ENCODE measurements at places on chromosomes 7 and 10.

DNA sequence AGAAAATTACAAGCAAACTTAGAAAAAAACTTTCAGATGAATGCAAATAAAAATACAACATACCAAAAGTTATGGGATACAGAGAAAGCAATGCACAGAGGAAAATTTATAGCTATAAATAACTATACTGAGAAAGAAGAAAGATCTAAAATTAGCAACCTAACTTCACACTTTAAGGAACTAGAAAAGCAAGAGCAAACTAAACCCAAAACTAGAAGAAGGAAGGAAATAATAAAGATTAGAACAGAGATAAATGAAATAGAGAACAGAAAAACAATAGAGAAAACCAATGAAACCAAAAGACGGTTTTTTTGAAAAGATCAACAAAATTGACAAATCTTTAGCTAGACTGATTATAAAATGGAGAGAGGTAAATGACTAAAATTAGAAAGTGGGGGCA, 9.6 kb upstream of the STRA8 start:
- no peak for DNase-seq

DNA sequence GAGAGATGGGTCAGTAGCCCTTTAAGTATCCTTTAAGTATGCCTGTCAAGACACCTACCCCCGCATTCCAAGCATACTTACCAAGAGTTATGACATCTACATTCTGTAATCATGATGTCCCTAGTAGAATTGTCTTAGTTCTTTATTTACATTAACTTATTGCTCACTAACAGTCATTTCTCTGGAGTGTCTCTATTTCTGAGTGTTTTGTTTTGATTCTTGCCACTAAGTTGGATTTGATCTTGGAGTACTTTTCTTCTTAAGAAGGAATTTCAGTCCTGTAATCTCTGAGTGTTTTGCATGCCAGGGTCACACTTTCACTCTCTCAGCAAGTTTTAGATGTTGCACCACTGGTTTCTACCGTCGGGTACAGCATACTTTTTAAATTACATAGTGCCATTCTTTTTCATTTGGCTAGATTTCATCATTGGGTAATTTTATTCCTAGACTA, 1053.9 kb downstream of the KCNMA1 start:
- no peak for DNase-seq

- DNase-seq: no peak
Observed at GRCh38 chr7:138814816-138815332, 16.9 kb upstream of the ATP6V0A4 start.

DNA sequence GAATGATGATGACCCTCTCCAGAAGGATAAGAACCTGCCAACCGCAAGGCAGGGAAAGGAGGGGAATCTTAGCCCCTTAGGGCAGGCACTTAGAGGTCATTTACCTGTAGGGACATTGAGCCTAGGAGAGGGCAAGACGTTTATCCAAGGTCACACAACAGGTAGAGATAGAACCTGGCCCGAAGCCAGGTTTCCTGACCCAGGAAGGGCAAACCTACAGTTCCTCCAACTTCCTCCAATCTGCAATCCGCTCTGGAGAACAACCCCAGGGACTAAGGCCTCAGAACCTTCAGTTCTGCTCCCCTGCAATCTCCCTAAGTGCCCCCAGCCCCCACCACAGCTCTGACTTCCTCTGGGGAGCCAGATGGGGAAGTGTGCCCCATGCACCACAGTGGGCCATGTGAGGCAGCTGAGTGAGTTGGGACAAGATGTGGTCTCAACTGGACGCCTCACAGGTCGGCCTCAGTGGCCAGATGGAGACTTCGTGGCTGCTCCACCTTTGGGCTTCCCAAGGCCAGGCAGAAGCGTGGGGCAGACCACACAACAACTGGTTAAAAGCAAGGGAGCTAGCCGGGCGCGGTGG, 1.4 kb upstream of the PSAP start:
- DNase-seq: no peak

DNA sequence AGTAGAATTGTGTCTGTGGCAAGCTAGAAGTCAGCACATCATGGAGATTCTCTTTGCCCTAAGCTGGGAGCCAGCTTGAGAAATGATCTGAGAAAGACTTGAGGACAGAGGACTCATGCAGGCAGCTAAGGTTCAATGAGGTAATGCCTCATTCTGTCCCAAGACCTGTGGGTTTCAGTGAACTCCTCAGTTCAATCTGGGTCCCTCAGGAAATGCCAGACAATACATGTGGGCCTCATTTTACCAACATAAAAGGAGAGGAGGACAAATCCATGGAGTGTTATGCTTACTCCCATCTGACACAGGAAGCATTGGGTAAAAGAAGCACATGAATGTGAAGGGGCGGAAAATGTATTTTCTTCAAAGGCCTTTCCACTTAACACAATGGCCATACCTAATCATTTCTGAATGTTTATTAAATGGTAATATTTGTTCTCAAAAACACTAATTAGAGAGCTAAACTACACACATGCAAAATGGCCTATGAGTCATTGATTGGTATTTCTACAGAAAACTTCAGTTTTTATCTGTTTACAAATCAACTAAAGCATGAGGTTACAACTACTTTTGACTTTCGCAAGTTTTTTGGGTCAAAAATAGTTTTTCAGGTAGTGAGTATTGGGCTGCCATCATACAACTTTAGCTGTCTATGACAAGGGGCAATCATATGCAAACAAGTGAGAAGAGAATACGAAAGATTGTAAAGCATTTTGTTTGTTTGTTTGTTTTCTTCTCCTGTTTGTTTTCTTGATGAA, 205.3 kb downstream of the CHRM2 start:
- DNase-seq: no peak

DNA sequence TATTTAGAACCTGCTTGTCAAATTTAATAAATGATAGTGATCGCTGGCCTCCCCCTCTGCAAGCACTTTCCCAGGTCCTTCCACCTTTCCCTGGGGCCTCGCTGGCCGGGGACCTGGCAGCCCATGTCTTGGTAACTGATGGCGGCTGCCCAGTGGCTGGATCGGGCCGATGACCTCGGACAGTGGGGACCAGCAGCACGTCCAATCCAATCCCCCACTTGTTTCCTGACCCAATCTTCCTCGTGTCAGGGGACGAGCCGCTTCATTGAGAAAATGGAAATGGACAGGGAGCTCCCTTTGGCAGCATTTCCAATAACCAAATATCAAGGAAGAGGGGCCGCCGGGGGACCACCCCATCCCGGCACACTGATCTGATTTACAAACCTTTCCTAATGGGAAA, 17.2 kb downstream of the EBF3 start:
- DNase-seq: no peak

- no peak for DNase-seq
Observed at GRCh38 chr10:72796042-72796441, 97.5 kb upstream of the OIT3 start.

GRCh38 chr7:119090851-119091250, 866.3 kb downstream of the ANKRD7 start:
- no peak for DNase-seq

- no peak for DNase-seq
Observed at GRCh38 chr10:14470920-14471319, 140.2 kb upstream of the FRMD4A start.

DNA sequence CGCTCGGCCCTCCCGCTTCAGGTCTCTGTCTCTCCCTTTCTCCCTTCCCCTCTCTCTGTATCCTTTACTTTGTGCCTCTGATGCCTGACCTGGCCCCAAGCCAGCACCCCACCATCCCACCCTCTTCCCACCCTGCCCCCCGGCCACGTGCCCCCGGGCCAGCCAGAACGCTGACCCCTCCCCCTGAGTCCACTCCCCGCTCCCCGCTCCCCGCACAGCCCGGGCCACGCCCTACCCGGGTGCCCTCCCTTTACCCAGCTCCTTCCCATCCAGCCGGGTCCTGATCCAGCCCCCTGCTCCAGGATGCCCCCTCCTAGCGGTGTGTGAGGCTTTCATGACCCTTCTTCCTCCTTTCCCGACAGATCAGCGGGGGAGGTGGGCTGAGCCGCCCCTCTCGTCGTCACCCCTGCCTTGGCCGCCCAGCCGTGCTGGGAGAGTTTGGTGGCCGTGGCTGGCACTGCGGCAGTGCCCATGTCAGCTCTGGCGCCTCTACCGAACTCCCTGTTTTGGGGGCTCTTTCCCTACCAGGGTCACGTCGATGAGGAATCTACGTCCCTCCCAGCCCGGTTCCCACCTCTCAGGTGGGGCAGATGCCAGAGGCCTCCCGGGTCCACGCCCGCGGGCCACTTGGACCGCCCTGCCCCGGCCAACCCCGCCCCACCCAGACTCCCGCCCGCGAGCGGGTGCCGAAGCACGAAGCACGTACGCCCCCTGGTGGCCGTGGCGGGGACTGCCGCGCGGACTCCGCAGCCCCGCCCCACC, 127.4 kb downstream of the UBE2H start:
- DNase-seq: peak; percentile 90

DNA sequence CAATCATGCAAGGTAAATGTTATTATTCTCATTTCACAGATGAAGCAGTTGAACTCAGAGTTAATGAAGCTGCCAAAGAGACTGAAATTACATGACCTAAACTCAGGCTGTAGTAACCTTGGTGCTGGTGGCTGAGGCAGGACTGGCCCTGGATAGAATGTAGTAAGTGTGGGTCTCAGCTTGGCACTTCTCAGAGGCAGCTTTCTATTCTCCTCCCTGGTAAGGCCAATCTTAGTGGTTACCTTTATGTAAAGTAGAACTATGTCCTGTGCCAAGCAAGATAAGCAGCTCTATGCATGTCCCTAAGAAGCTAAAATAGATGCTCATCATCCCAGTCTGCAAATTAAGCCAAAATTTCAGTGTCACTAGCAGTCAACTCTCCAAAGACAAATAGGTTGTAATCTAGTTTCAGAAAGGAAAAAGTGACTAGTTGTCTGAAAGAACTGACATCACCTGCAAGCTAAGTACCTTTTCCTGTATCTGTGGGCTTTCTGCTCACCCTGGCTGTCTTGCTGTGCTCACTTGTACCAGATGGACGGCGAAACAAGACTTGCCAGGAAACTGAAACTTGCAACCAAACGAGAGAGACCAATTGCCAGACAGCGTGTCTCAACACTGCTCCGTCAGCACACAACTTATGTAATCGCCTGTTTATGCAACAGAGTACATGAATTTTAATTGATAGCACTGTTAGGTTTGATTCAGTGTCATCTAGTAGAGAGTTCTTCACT, 43.7 kb downstream of the CH25H start:
- no peak for DNase-seq

- no peak for DNase-seq
Observed at GRCh38 chr7:45610019-45610418, 35.9 kb downstream of the ADCY1 start.

- no peak for DNase-seq
Observed at GRCh38 chr7:4030346-4030950, 651.6 kb upstream of the FOXK1 start.

GRCh38 chr10:124236816-124237215, 143.4 kb upstream of the CHST15 start:
- no peak for DNase-seq

GRCh38 chr10:31215052-31215451, 104.0 kb upstream of the ZEB1 start:
- no peak for DNase-seq

DNA sequence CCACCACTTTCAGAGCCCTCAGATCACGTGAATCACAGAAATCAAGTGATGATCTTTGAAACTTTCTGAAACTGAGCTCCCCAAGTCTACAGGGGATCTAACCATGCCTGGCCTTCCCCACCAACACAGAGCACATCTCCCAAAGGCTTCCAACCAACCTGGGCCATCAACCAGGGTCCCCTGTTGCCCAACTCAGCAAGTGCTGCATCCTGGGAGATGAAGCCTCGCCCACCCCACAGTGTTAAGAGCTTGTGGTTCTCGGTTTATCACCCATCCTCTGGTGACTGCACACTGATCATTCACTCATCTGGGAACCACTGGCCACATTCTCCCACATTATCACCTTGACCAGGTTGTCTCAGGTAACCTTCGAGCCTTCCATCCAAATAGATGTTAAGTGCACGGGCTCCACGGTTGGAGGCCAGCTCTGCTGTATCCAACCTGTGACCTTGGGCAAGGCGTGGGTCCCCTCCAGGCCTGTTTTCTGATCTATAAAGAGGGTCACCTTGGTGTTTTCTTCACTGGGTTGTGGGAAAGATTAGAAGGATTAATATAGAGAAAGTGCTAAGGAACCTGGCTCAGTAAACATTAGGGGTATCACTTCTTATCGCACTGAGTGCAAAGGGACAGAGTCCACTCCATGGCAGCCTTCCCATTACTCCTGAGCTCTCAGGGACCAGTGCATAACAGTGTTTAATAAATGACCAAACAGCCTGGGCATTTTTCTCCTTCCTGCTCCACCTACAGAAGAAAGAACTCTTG, 3.6 kb downstream of the ZNF488 start:
- peak; percentile 10 for DNase-seq

DNA sequence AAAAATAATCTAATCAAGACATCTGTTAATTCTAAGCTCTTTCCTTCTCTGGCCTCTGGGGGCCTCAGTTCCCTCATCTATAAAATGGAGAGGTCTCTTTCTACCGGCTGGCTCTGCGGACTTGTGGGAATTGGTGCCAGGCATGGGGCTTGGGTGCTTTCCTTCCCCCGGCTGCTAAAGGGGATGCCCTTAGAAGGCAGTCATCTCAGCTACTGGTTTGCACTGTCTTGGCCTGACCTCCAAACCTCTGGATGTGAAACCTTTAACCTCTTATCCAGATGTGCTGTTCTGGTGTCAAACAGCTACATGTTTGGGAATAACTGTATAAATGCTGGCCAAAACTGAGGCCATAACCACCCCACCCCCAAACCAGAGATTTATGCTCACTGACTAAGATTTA, 320.0 kb downstream of the RPS24 start:
- no peak for DNase-seq

DNA sequence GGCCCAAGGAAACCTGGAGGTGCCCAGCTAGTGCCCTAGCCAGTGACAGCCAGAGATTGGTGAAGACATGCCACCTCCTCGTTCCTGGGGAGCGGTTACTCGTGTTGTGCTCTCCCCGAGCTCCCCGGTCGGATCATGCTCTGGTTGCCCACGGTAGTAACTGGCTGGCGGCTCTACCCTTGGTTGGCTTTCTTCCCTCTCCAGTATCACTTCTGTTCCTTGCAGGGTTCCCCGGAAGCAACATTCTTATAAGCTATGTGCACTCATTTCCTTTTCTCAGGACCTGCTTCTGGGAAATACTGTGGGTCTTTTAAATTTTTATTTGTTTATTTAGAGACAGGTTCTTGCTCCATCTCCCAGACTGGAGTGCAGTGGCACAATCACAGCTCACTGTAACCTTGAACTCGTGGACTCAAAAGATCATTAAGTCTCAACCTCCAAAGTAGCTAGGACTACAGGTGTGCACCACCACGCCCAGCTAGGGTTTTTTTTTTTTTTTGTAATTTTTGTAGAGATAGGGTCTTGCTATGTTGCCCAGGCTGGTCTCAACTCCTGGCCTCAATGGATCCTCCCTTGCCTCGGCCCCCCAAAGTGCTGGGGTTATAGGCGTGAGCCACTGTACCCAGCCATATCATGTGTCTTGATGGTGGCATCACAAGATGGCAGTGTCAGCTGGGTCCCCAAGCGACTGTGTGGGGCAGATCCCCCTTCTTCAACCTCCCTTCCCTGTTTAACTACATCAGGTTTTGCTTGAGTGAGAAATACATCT, 6.9 kb upstream of the CALHM1 start:
- DNase-seq: no peak

DNA sequence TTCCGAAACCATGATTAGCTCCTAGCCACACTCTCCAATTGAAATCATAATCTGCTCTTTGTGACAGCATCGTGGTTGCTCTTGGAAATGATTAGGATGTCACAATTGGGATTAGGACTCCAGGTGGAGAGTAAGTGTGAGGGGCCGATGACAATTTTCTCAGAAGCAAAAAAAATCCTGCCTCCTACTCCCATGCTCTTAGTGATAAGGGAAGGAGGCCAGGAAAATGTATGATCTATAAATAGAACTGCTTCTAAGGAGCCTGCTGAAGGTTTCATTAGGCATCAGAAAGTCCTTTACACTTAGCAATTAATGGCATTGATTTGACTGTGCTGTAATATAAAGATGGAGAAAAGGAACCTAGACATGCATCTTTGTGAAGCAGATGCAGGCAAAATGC, 226.3 kb upstream of the AGK start:
- no peak for DNase-seq

All from H9 (cell line).